ENCODE measurements at places on chromosomes 6 and 20. TPM values are rescaled to one million over a fixed set of nuclear protein-coding genes. Genes with fewer than 3 reads are reported as not detected.

The HDGFL1 gene
- not detected for total RNA-seq

The PDE7B gene
- total RNA-seq: 4.4 TPM

The FGD2 gene
- 2.3 TPM for total RNA-seq

The SCGN gene
- total RNA-seq: not detected

The PRICKLE4 gene
- 1.7 TPM for total RNA-seq

The SLC22A1 gene
- total RNA-seq: not detected

DNA sequence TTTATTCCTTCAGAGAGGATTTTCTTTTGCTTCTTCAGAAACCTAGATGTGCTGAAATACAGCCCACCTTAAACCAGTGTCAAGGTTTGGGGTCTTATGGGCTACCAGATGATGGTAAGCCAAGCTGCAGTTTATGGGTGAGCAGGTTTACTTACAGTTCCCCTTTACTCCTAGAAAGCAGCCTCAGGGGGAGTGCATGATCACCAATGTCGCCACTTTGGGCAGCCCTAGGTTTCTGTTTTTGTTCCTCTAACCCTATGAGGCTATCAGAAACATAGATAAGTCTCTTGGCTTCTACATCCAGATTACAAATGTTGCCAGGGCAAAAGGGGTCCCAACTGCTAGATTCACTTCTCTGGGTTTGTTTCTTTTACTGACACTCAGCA, 67.2 kb downstream of the TRIM27 start:
- no peak for DNase-seq

DNA sequence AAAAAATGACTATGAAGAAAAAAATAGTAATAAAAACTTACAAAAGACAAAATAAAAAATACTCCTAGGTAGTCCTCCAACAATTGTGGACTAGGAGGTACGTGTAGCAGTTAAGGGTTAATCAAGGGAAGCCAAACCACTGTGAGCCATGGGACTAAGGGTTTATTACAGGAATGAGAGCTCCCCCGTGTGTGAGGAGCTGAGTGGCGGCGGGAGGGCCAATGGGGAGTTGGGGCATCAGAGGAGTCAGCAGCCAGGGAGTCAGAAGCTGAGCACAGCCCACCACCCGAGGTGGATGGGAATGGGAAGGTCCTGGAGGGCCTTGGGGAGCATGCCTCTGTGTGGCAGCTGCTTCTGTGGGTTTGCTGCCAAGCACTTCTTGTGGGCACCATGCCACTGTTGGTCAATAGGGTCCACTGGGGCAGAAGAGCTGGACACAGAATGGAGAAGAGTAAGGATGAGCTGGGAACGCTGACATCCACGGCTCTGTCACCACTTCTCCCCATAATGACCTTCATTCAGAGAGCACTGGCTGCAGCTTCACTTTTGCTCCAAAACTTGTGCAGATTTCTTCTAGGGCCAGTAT, 373.3 kb downstream of the CDKAL1 start:
- no peak for DNase-seq

DNA sequence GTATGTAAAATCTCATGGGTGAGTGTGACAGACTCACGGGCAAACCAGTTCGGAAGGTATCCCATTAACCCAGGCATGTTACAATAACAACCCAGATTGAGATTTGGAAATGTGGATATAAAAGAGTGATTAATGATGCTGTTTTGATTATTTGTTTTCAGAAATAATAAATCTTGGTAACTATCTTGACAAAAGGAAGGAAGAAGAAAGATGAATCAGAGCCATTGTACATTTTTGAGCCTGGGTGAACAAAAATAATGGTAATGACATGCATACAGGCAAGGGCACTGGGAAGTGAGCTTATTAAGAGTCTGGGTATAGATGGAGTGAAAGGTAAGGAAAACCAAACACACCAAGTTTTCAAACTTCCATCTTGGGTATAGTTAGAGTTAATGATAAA, 862.0 kb downstream of the PHF3 start:
- no peak for DNase-seq

DNA sequence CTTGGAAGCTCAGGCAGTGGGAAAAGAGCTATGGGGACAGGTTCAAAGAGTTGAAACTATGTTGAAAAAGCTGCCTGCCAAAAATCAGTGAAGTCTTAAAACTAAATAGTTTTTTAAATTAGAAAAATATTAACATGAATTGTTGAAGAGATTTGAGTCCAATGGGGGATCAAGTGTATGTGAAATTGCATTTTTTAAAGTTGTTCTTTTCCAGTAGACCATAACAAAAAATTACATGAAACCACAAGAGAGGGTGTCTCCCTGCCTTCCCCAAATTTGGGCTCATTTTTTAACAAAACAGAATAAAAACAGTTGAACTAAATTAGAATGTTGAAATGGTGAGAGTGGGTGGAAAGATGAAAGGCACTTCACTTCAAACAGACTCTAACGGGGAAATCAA, 31.5 kb upstream of the COL10A1 start:
- DNase-seq: no peak

DNA sequence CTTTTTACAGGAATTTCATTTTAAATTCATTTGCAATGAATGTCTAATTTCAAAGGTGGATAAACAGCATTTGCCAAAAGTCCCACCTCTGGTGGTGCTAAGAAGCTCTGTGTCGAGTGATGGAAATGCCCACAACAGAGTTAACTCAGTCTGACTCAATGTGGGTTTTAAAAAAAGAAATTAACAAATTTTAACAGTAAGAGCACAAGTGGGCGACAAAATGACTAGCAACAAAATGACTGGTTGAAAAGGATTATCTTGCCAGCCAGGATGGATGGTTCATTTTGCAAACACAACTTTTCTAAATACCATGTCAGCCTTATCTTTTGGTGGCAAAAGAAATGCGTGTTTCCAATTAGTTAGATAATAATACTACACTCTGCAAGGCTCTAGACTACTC, 14.3 kb upstream of the TAGAP start:
- no peak for DNase-seq

DNA sequence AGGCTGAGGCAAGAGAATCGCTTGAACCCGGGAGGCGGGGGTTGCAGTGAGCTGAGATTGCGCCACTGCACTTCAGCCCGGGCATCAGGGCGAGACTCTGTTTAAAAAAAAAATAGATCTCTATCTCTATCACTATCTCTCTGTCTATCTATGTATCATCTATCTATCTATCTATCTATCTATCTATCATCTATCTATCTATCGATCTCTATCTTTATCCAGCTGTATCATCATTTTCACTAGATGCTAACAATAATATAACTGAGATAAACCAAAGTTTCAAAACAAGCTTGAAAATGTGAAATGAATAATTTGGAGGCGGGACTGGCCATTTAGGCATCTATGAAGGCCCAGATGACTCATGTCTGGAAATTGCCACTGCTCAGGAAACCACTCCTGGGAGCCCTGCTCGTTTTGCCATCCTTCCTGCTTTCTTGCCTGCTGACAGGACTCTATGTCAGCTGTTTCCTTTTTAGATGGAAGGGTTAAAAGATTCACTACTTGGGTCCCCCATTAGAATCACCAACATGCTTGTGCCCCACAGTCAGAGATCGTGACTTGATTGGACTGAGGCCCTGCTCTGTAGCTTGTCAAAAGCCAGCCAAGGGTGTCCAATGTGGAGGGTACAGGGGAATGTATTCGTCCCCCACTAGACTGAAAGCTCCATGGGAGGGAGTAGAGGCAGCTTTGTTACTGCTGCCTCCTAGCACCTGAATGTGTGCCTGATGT, 61.7 kb downstream of the UTRN start:
- no peak for DNase-seq

GRCh38 chr6:101396548-101397173, 3.2 kb downstream of the GRIK2 start:
- DNase-seq: no peak

DNA sequence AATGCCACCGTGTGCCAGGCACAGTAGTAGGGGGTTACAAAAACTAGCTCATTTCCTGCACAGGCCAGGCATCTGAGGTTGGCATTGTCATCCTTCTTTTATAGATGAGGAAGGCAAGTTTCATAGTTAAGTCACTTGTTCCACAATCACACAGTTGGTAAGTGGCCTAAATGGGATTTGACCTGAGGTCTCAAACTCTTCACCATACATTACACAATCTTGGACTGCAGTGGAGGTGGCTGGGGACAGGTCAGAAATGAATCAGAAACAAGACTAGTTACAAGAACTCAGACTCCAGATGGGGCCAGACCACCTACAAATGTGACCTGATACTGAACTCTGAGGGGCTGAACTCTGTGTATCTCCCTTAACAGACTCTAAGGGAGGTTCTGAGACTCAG, 49.4 kb downstream of the TRMT6 start:
- no peak for DNase-seq

- peak; percentile 88 for DNase-seq
These were observed 114.9 kb upstream of the PTPN1 start for GRCh38 chr20:50395251-50395729.

DNA sequence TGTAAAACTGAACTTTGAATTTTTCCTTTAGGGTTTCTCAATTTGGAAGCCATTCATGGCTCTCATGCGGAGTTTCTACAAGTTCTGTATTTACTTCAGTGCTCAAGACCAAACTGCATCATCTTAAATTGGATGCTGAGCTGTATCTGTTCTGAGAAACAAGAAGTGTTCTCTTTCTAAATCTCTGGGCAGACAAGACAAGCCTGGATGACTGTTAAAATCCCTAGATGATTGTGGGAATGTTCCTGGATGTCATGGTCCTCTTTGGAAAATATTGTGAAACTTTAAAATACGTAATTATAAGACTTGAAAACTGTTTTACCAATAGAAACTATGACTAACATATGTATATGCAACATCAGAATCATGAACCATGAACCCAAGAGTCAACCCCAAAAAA, 6.2 kb upstream of the GCM1 start:
- no peak for DNase-seq

DNA sequence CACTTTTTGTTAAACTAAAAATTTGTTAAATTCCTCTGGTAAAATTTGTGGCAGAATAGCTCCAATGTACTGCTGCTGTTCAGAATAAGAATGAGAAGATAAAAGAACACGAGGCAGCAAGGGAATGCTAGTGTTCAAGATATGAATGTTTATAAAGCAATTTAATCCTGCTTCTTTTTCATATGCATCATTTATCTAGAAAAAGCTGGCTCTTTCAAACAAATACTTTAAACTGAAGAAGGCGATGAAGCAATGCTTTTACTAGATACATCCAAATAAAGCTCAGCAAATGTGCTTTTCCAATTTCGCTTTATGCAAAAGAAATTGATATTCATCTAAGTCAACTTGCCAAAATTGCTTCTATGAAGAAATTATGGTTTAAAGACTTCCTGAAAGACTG, 66.5 kb downstream of the COL9A1 start:
- no peak for DNase-seq

DNA sequence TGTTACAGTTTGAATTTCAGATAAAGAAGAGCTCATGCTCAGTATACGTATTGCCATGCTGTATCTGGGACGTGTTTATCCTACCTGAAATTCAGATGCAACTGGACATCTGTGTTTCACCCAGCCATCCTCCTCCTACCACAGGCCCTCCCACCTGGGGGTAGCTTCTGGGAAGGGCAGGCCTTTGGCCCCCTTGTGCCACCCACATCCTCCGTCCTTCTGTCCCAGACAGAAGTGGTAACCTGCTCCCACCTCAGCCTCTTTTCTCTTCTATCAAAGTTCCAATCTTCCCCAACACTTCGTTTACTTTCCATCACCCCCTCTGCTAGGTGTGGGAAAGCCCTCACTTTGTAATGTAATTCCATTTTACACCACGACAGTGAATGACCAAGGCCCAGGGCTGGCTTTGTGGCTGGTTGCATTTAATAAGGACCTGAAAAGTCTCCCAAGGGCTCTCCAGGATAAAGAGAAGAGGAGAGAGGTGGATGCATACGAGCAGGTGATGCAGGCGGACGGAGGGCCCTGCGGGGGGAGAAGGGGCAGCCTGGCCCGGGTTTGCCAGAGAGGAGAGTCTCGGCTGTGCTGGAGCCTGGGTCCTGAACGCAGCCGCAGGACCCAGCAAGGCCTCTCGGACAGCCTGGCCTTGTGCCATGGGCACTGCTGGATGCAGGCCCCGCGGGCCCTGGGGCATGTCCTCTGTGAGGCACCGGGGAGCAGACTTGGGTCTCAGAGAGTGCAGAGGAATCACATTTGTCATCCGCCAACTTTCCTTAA, 98.4 kb downstream of the PSMB1 start:
- DNase-seq: no peak

- DNase-seq: no peak
These were observed 289.2 kb upstream of the FOXQ1 start for GRCh38 chr6:1022719-1023118.

GRCh38 chr6:135162678-135163439, 18.2 kb upstream of the MYB start:
- DNase-seq: no peak
